ENCODE measurements at places on chromosomes 6 and 20.

GRCh38 chr6:32794510-32794909 lies 22.3 kb downstream of the HLA-DOB start:
- DNase-seq = no peak

GRCh38 chr20:40702504-40702903 lies 13.5 kb upstream of the MAFB start:
- DNase-seq = no peak

GRCh38 chr20:49786196-49786595 lies 26.4 kb upstream of the SLC9A8 start:
- no peak for DNase-seq

GRCh38 chr6:39590871-39591393 lies 134.3 kb downstream of the KIF6 start:
- DNase-seq = no peak

GRCh38 chr6:56902641-56903464 lies 52.1 kb upstream of the BEND6 start:
- DNase-seq = peak; percentile 74

DNA sequence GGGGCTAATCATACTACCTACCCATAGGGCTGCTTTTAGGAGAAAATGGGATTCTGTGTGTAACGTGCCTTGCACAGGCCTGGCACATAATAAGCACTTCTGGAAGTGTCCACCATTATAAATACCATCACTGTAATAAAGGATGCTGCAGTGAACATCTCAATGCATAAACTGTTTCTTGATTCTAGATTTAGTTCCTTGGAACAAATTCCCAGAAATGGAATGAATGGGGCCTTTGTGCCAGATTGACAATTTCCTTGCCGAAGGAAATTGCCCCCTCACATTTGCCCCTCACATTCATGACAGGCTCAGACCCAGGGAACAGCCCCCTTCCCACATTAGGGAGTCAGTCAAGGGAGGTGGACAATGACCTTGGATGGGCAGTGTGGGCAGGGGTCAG lies 29.2 kb downstream of the BPIFB4 start:
- DNase-seq = no peak

GRCh38 chr6:141451181-141451510 lies 681.6 kb upstream of the GJE1 start:
- no peak for DNase-seq

- no peak for DNase-seq
Measured at GRCh38 chr6:28734443-28734959, 189.3 kb downstream of the TRIM27 start.

GRCh38 chr6:7268362-7268761 lies 44.6 kb downstream of the SSR1 start:
- DNase-seq = no peak
